Renal pelvis (tissue), 12 donors: ENCODE measurements at places on chromosomes 12 and 14. TPM values are rescaled to one million over a fixed set of nuclear protein-coding genes. Genes with fewer than 3 reads are reported as not detected.

GRCh38 chr12:121508533-121508932 lies 72.3 kb downstream of the KDM2B start:
- no peak for DNase-seq

DNA sequence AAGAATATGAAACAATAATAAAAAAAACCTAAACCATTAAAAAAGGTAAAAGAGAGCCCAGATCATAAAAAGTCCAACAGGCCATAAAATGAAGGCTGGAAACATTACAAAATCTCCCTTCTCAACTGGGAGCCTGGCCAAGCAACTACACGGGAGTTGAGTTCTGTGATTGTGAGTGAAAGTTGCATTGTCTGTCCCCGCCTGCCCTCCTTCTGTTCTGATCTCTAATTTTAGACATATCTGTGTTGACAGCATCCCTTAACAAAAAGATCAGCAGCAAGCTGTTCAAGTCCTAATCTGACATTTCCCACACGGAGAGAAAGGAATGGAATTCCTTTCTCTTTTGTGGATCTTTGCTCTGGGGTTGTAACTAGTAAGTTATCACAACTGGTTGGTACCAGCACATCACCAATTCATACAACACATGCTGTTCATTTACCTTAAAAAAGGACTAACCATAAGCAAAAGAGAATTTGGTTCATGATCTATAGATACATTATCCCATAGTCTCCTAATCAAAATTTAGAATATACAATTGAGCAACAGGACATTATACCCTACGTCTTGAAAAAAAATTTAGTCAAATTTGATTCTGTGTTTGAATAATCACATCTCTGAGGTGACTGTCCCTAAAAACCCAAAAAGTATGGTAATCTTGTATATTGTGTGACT lies 205.1 kb upstream of the GZMB start:
- no peak for DNase-seq

GRCh38 chr12:5328669-5329517 lies 103.0 kb upstream of the NTF3 start:
- DNase-seq: no peak

FLVCR2 gene
- 10.3 TPM for polyA plus RNA-seq

PLEKHD1 gene
- 3.8 TPM for polyA plus RNA-seq

LTBP2 gene
- polyA plus RNA-seq: 2.4 TPM

AKAP3 gene
- 6.2 TPM for polyA plus RNA-seq

- DNase-seq: no peak
Observed at GRCh38 chr12:106953352-106954250, 2.1 kb upstream of the TMEM263 start.

GRCh38 chr14:97071177-97071576 lies 274.0 kb downstream of the VRK1 start:
- DNase-seq: no peak

DNA sequence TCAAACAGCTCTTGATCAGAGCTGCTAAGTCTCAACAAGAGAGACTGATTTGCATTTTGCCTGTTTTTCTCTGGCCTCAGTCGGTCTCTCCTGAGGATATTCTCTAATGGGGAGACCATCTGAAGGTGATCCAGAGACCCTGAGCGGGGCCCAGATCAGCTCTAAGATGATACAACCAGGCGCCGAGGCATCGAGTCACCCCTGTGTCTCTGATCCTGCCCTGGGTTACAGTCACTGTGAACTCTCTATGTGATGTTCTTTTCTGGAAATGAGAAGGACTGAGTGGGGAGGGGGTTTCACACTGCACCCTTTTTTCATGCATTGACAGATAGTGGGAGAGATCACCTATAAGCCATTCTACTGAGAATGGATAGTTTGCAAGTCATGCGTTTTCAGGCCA lies 247.6 kb upstream of the PWP1 start:
- DNase-seq: no peak

KRT4 gene
- 0.40 TPM for polyA plus RNA-seq

- no peak for DNase-seq
Observed at GRCh38 chr12:88419794-88420193, 160.5 kb downstream of the KITLG start.

DNA sequence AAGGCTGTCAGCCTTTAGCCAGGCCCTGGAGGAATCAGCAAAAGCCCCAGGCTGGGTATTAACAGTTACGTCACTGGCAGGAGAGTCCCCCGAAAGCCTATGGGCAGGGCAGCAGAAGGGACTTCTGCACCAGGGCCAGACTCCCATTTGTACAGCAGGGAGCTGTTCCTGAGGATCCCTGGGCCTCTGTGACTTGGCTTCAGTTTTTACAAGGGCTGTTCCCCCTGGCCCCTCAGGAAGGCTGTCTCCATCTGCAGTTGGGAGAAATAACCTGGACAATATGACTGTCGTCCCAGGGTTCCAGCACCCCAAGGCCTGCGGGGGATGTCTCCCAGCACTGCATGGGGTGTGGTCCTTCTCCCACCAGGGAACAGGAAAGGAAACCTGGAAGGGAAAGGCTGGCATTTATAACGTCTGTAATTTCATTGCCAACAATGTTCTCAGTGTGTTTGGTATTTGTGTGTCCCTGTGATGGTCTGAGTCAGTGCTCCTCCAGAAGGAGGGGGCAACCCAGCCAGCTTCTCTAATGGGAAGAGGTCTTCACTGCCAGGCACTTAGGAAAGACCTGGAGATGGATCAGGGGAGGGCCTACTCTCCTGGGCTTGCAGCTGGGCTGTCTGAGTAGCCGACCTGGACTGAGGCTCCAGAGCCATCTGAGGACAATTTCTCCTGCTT lies 42.4 kb downstream of the ERH start:
- DNase-seq: no peak

- DNase-seq: no peak
Observed at GRCh38 chr12:56874821-56875220, 59.4 kb downstream of the SDR9C7 start.

DNA sequence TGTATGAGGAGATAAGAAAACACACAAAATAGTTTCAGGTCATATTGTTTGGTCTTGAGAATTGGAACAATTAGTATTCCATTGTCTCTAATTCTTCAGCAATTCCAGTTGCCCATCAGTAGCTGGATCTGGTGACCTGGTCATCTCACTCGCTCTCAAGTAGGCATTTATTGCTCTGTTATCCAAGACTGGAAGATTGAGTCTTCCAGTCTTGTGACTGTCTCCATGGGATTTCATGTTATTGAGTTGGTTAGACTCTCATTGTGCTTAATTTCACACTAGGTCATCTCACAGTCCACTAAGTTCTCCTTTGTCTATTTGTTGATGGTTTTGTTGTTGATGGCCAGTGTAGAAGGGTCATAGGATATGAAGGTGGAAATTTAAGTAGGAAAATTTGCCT lies 47.5 kb downstream of the FBXO34 start:
- no peak for DNase-seq

SERPINA9 gene
- polyA plus RNA-seq: not detected

DNA sequence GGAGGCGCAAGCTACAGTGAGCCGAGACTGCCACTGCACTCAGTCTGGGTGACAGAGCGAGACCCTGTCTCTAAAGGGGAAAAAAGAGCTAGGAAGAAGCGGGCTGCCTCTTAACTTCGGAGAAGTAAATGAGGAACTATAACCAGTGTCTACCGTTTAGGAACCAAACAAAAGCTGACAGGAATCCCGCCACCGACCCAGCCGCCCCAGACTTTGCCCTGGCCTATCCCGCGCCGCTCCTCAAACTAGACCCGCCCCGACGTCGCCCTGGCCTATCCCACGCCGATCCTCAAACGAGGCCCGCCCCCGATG lies 568 bp upstream of the SIVA1 start:
- DNase-seq: no peak

TCL1B gene
- polyA plus RNA-seq: 0.40 TPM

- DNase-seq: no peak
Observed at GRCh38 chr12:95622879-95623278, 71.6 kb upstream of the USP44 start.

DNA sequence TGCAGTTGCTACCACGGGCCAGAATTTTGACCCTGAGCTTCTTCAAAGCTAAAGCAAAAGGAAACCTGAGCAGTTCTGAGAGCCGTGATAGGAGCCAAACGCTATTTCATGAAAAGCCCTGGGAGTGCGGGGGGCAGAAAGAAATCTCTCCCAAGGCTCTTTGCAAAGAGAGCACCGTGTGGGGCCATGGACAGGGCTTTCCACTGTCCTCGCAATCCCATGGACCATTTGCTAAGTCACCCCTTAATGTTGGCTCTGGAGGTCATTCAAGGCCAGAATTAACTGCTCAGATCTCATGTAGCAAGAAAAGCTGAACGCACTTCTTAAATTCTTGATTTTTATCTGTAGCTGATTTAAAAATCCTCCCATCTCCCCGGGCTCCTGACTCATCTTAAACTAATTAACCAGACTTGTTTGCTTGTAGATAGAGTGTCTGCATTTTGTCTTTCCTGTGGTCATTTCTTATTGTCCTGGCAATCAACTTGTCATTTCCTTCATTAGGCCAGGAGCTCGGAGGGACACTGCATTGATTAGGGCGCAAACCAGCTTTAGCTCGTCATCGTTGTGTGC lies 24.8 kb downstream of the CLSTN3 start:
- DNase-seq: no peak

- no peak for DNase-seq
Observed at GRCh38 chr12:3545121-3545796, 54.3 kb downstream of the PRMT8 start.

NFATC4 gene
- polyA plus RNA-seq: 60.1 TPM

- DNase-seq: no peak
Observed at GRCh38 chr12:19922717-19923116, 445.6 kb upstream of the PDE3A start.

DNA sequence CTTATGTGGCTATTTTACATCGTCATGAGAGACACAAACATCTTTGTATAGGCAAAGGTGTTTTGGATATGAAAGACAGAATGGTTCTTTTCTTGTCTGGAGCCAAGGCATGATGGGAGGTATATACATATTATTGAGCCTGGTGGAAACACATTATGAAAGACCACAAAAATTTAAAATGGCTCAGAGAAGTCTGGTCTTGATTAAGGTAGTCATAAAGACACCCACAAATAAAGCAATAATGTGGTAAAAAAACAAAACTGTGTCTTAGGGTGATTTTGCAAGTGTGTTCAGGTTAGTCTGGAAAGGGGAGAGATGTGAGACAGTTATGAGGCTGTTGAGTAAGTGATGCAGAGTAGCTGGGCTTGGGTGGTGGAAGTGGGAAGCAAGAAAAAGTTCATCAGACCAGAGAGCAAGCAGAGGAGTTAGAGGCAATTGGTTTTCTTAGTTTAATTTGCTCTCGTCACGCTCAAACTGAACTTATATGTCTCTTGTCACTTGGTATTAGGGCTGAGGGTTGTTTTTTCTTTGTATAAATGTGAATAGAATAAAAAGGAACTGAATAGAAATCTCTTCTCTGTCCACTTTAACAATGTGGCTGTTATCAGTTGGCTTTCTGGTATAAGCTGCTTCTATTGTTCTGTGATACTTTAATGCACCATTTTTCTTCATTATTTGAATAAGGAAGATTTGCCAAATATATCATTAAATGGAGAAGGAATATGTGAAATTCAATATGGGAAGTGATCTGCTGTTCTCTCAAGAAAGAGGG lies 115.0 kb downstream of the AKAP6 start:
- no peak for DNase-seq

- DNase-seq: no peak
Observed at GRCh38 chr12:33586576-33586975, 147.0 kb upstream of the SYT10 start.

GRCh38 chr12:93181409-93181965 lies 196.2 kb upstream of the NUDT4 start:
- DNase-seq: no peak

DNA sequence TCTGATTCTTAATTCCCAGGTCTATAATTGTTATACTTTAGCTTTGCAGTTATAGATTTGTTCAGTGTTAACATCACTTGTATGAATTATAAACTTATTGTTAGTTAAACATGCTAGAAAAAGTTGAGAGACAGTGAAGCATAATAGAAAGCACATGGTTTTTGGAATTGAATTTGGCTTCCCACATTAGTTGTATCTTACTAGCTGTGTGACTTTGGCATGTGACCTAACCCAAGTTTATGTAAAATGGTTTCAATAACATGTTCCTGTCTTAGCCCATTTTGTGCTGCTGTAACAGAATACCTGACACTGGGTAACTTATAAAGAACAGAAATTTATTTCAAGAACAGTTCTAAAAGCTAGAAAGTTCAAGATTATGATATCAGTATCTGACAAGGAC lies 146.3 kb downstream of the PDE3A start:
- DNase-seq: no peak

DNA sequence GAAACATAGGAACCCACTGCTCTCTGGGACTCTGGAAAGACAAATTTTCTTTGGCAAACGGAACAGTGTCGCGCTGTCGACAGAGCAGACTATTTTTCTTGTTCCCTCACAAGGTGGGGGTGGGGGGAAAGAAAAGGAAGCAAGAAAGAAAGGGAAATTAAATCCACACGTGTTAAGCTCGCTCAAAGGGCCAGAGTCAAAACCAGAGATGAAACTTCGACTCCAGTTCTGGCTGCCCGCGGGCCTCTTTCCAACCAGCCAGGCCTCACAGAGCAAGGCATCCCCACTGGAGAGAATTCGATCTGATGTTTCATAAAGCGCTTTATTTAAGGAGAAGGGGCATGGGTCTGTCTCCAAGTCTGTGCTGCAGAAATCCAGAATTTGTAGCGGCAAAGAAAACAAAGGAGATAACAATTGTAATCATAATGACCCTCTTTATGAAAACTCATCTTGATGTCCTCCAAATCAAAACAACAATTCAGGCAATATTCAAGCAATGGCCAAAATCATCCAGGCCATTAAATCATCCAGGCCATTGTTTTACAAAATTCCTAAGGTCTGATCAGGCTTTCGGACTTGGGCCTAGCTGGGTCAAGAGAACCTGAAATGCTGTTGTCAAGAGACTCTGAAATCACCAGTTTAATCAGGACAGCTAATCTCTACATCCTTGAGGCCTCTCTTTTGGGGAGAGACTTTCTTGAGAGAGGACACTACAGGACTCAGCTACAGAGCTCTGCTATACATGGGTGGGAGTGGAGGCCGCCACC lies 5.3 kb upstream of the TBX5 start:
- DNase-seq: no peak

TAS2R42 gene
- polyA plus RNA-seq: not detected

HOXC10 gene
- 58.4 TPM for polyA plus RNA-seq

DEPDC4 gene
- polyA plus RNA-seq: 6.4 TPM
